SK-MEL-5 (cell line): ENCODE measurements at places on chromosomes 1 and 21. TPM values are rescaled to one million over a fixed set of nuclear protein-coding genes. Genes with fewer than 3 reads are reported as not detected.

DNA sequence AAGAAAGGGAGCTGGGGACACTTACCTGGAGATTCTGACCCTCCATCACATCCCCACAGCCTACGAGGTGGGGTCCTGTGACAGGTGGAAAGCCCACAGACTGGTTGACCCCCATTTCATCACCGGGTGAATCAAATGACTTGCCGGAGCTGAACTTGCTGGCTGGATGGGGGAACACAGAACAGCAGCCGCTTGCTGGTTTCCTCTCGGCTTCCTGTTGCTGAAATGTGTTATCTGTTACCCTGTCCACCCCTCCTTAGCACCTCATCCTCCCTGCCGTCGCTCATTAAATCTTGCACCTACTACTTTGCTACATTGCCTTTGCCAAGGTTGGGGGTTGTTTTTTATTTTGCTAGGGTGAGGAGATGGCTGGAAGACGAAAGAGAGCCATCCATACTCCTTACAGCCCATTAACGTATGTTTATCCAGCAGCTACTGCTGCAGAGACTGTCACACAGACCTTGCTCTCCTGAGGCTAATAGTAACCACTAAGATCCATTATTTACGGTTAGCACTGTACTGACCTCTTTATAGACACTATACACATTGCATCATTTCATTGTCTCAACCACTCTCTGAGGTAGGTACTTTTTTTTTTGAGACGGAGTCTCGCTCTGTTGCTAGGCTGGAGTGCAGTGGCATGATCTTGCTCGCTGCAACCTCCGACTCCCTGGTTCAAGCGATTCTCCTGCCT is 7.0 kb downstream of the PAFAH2 start:
- DNase-seq: no peak

DIO1 gene
- not detected in 2 replicates for total RNA-seq

GRCh38 chr1:25169168-25169567 is 63.1 kb downstream of the SYF2 start:
- no peak for DNase-seq

GRCh38 chr1:217989510-217989909 is 295.6 kb upstream of the RRP15 start:
- no peak for DNase-seq

DNA sequence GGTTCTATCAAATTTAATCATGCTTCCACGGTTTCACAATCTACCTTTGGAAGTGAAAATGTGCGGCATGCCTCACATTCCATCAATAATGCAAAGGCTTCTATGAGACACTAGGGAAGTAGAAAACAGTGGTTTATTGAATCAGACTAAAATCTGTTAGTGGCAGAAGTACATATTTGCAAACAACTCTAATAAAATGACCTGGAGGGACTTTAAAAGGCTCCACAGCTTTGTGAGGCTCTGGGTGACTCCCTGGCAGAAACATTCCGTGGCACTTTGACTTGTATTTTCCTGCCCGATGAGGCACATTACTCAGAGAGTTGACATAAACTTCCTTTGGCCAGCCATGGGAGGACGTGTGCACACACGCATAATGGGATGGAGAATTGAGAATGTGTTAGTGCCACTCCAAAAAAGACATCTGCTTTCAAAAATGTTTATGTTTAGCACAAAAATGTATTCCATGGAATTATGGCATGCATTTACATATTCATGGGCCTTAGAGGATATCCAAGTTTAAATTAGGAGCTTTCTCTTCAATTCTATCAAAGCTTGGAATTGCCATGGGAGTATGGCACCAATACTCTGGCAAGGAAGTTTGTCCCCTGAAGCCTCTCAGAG is 60.0 kb upstream of the SSX2IP start:
- no peak for DNase-seq

AADACL3 gene
- not detected in 2 replicates for total RNA-seq

DNA sequence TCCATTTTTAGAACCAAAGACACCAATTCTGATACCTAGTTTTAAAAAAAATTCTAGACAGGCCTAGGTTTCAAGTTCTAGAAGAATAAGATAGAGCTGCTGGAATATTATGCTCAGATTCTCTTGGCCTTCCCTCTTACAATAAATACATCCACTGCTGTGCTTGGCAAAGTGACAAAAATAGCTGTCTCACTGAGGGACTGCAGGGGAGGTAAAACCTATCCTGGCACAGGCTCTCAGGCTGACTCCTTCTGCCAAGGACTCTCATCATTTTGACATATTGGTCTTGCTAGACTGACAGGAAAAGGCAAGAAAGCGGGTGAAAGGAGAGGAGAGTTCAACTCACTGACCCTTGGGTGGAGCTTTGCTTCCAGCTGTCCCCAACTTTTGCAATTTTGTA is 197.0 kb upstream of the LHX8 start:
- no peak for DNase-seq

SLC2A5 gene
- total RNA-seq: 0.11 TPM in 2 replicates

GRCh38 chr1:89350298-89350697 is 13.6 kb upstream of the GBP6 start:
- no peak for DNase-seq

DNA sequence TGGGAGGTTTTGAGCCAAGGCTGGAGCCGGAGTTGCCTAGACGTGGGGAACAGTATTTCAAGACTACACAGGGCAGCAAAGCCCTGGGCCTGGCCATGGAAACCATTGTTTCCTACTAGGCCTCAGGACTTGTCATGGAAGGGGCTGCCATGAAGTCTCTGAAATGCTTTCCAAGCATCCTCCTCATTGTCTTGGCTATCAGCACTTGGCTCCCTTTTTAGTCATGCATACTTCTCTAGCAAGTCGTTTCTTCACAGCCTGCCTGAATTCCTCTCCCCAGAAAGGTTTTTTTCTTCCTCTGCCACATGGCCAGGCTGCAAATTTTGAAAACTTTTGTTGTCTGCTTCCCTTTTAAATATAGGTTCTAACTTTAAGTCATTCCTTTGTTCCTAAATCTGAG is 406.6 kb upstream of the TMPRSS15 start:
- no peak for DNase-seq

BNIPL gene
- 0.11 and 0.16 TPM in 2 replicates for total RNA-seq

BARHL2 gene
- 0.11 TPM in 1 of 2 replicates, not detected in the other for total RNA-seq

GRCh38 chr1:3139451-3139852 is 70.4 kb downstream of the PRDM16 start:
- no peak for DNase-seq

DNA sequence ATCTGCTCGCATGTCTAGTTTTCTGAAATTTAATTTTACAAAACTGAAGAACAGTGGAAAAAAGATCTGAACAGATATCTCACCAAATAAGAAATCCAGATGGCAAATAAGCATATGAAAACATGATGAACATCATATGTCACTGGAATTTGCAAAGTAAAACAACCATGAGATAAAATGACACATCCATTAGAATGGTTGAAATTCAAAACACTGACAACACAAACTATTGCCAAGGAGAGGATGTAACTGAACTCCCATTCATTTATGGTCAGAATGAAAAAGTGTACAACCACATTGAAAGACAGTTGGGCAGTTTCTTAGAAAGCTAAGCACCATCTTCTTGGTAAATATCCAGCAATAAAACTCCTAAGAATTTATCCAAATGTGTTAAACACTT is 312.7 kb upstream of the NCAM2 start:
- DNase-seq: no peak

GRCh38 chr1:1326075-1326605 is 1.5 kb downstream of the CPTP start:
- DNase-seq: no peak
